AG08396 (cell line): ENCODE measurements at places on chromosomes 1 and 21.
A peak's percentile ranks its signal among the peaks of the same experiment; 100 is the strongest.

DNA sequence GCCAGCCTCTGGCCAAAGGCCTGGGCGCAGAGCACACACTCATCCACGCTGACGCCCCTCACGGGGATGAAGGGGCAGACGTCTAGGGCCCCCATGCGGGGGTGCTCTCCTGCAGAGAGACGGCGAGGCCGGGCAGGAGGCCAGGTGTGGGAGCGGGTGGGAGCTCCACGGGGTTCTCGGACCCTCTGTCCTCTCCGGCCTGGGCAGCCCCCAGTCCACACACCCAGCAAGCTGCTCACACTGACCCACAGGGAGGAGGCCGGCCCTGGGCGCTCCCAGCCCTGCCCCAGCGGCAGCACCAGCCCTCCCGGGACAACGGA is 2.5 kb downstream of the FTCD start:
- no peak for DNase-seq

GRCh38 chr1:98706173-98706843 is 44.8 kb downstream of the SNX7 start:
- no peak for DNase-seq

- DNase-seq, result no peak
These were observed 225.2 kb upstream of the LYPLAL1 start for GRCh38 chr1:218948446-218948845.

DNA sequence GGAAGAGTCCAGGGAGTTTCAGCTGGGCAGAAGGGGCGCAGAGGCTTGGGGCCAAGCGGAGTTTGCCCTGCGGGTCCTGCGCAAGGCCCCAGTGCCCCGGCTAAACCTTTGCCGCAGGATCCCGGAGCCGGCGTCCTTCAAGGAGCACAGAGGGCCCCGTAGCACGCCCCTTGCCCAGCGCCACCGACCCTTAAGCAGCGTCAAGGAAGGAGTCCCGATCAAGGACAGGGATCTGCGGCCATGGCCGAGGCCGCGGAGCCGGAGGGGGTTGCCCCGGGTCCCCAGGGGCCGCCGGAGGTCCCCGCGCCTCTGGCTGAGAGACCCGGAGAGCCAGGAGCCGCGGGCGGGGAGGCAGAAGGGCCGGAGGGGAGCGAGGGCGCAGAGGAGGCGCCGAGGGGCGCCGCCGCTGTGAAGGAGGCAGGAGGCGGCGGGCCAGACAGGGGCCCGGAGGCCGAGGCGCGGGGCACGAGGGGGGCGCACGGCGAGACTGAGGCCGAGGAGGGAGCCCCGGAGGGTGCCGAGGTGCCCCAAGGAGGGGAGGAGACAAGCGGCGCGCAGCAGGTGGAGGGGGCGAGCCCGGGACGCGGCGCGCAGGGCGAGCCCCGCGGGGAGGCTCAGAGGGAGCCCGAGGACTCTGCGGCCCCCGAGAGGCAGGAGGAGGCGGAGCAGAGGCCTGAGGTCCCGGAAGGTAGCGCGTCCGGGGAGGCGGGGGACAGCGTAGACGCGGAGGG is 520 bp downstream of the CLIC6 start:
- peak; percentile 30 for DNase-seq

DNA sequence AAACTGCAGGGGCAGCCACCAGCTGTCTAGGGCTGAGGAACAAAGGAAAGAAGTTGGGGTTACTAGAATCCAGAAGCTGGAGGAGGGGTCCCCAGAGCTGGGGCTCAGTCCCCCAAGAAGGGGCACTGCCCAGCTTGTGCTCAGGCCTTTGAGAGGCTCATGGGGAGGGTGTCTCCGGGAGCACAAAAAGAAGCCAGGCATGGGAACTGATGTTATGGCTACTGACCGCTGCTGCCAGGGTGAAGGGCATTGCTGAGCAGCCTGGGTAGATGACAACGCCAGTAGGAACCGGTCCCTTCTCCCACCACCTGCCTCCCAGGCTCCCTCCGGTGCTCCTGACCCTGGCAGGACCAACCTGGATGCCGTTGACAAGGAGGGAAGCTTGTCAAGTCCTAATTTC is 762.5 kb upstream of the TPTE start:
- DNase-seq, result no peak

GRCh38 chr1:37575692-37576091 is 19.0 kb downstream of the DNALI1 start:
- DNase-seq, result no peak

GRCh38 chr1:222020553-222020952 is 278.7 kb upstream of the DUSP10 start:
- no peak for DNase-seq

DNA sequence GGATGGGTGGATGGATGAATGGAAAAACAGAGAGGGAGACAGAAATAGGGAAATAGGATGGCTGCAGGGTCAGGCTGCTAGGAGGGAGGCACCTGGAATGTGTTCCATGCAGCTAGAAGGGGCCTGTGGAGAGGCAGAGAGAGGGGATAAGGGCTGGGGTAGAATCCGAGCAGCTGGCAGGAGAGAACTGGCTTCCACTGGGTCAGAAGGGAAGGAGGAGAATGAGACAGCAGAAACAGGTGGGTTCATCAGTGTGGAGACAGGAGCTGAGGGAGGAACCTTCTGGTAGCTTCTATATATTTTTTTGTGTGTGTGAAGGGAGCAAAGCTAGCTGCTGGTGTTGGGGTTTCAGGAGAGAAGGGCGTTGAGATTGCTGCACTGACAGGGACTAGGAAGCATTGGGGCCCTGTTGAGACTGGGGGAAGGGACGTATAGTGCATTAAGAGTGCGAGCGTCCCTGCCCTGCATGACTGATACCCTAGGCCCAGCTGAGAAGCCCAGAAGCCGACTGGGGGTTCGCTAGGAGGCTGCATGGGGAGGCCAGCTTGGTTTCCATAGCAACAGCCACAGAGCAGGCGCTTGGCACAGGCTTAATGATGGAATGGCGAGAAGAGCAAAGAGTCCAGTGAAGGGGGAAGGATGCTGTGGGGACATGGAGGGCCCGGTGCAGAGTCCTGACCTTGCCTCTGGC is 14.8 kb upstream of the KIF21B start:
- DNase-seq, result no peak

GRCh38 chr1:213658457-213658856 is 329.3 kb upstream of the PROX1 start:
- no peak for DNase-seq

DNA sequence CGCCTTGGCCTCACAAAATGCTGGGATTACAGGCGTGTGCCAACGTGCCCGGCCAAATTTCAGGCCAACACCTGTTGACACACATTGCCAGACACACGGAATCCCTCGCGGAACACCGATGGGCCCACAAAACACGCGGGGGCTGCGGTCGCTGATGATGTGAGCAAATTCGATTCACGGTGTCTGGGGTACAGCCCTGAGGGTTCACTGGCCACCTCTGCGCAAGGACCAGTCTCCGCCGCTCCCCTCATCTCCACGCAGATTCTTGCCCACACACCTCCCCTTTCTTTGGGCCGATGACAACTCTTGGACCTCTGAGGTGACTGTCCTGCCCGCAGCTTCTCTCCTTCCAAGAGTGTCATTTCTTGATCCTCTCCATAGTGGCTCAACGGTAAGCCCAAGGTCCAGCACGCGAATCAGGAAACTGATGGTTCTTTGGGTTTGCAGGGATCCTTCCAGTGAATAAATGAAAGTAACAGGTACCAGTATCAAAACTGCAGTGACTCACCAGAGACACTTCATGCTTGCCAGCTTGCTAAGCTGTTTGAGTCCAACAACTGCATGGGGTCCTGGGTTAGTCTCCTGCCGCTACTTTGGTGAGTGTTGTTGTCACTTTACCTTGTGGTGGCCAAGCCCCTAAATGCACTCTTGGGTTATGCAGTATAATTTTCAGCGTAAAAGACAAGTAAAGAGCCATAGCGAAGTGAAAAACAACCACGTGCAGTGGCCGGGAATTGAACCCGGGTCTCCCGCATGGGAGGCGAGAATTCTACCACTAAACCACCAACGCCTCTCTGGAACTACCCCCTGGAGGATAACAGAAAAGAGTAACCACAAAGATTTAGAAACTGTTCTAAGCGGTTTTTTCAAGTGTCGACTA is 11.0 kb upstream of the RNU1-3 start:
- peak; percentile 69 for DNase-seq

- DNase-seq, result peak; percentile 40
These were observed 175.8 kb upstream of the VAMP3 start for GRCh38 chr1:7595336-7595735.

- no peak for DNase-seq
These were observed 20.5 kb downstream of the WLS start for GRCh38 chr1:68211761-68212380.

DNA sequence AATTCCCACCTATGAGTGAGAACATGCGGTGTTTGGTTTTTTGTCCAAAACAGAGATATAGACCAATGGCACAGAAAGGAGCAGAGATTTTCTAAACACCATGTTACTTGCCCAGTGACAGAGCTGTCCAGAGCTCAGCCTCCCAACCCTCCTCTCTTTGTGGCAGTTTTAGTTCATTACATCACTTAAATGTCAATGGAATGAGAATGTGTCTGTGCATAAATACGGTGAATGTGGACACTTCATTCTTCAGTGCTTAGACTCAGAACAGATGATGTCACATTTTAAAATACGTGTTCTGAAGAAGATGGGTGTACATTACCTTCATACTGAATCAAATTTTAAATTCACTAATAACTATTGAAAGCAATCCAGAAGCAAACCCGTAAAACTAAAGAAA is 374.9 kb downstream of the DSCAM start:
- DNase-seq, result peak; percentile 7

DNA sequence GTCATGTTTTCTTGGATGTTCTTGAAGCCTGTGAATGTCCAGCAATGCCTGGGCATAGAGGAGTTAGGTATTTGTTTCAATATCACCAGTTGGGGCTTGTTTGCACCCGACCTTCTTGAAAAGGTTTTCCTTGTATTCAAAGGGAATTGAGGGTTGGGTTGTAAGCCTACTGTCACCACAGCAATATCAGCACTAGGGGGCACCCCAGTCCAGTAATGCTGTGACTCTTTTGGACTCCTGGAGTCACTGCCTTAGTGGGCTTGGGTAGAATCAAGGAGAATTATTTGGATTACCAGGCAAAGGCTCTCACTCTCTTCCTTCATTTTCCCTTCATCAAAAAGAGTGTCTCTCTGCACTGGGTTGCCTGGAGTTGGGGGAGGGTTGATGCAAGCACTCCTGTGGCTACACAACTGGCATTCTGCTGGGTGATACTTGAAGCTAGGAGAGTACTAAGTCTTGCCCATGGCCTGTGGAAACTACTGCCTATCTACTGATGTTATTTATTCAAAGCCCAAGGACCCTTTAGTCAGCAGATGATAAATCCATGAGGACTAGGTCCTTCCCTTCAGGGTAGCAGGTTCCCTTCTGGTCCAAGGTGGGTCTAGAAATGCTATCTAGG is 34.5 kb downstream of the OR10R2 start:
- DNase-seq, result no peak

GRCh38 chr1:88327391-88328267 is 356.4 kb upstream of the PKN2 start:
- peak; percentile 62 for DNase-seq

GRCh38 chr1:71463144-71463543 is 382.3 kb upstream of the ZRANB2 start:
- peak; percentile 5 for DNase-seq

- DNase-seq, result no peak
These were observed 44.1 kb downstream of the RCSD1 start for GRCh38 chr1:167674156-167674555.

GRCh38 chr21:32576011-32576410 is 9.3 kb downstream of the TCP10L start:
- DNase-seq, result no peak

DNA sequence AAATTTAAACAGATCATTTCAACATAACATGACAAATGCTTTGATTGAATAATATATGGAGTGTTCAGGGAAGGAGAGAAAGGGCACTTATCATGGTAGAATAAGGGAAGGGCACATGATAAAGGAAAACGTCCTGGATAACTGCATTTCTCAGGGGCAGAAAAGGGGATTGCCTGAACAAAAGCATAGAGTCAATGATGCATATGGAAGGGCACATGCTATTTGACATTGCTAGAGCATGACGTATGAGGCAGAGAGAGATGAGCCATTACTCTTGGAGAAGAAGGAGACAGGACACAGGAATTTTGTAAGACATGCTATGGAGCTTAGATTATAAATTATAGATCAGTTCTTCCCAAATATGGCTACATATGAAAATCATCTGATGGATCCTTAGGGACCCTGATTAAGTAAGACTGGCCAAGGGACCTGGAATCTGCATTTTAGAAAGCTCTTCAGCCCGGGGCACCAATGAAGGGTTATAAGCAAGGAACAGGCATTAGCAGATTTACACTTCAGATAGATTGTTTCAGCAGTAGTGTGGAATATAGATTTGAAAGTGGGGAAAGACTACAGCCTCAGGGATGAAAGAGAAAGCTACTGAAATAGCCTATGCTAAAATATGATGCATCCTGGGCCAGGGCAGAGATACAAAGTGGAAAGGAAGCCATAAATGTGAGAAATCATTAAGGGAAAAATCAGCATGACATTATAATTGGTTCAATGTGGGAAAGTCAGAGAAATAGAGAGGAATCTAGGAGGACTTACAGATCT is 21.3 kb downstream of the FMO2 start:
- DNase-seq, result no peak

DNA sequence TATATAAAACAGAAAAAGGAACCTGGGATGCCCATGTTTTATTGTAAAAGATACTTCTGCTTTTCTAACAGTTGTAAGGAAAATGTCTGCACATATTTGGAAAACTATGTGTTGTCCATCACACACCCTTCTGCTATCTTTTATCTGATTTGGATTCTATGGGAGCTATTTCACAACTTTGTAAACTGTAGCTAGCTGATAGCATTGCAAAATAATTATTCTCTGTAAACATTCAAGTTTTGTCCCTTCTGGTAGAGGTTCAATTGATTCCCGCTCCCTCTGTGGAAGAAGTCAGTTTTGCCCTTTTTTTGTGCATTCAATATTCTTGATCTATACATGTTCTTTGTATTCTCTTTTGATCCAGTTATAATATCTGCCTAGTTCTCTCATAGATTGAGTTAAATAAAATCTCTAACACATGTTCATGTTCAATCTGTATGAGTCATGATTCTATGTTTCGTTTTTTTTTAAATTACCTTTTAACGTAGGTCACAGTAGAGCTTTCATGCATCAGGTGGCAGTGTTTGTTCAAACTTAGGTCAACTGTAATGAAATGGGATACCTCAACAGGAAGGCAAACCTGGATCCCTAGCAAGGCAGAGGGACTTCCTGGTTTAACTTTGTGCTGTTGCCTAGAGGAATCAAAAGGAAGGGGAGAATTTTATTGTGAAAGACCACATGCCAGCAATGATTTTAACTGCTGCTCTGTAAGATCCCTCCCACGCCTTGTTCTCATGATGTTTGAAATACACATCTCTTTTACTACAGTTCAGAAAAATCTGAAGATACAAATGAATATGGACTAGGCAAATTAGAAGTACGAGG is 26.0 kb upstream of the BCL9 start:
- DNase-seq, result no peak

GRCh38 chr1:64946916-64947315 is 19.4 kb downstream of the JAK1 start:
- DNase-seq, result no peak
